ENCODE measurements at places on chromosomes 6 and 20.

DNA sequence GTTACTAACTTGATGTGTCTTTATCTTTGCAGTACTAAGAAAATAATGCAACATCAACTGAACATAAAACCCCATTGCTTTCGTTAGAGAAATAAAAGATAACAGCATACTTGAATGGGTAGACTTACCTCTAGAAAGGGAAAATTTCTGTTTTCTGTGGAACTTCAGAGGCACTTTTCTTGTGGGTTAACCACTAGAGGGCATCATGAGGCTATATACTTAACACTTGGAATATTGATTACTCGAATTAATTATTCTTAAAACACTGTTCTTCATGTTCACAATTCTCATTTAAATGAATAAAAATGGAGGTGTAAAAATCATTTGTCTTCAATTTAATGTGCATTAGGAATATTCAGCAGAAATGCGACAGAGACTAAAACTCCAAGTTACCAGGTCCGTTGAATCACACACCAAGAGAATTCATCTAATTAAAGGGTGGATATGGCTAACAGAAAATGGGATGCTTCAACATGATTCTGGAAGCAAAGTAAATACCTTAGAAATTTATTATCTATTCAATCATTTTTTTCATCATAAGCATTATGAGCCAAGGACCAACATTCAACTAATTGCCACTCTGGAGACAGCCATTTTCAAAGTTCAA, 330.8 kb upstream of the PREP start:
- DNase-seq = no peak

- DNase-seq = no peak
These were observed 105.5 kb downstream of the NRSN1 start for GRCh38 chr6:24231438-24231977.

DNA sequence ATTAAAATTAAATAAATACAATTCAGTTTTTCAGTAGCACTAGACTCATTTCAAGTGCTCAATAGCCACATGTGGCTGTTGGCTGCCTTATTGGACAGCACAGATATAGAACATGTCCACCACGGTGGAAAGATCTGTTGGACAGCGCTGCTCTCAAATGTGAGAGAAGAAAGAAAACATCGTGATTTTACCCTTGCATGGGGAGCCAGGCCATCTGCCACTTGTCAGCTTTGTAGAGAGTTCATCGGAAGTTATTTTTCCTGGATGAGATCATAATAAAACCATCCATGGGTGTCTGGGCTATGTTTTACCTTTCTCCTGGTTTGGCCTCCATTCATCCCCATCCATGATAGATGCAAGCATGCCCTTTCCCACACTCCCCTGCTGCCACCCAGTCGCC, 5.8 kb upstream of the KIF3B start:
- no peak for DNase-seq

DNA sequence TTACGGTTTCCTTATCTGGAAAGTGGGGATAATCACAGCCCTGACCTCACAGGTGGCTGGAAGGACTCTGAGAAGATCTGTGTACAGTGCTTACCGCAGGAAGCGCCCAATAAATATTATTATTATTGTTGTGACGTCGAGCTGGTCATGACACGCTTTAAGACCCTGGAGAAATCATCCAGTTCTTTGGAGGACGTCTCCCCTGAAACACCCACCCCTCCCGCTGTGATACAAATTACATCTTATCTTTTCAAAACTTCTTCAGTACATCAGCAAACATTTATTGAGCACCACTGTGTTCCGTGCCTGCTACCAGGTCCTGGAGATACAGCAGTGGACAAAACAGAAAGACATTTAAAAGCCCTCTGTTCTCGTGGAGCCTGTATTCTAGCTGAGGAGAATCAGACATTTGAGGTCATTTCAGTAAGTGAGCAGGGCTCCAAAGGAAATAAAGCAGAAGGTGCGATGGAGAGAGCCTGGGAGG, 118.7 kb downstream of the CEBPB start:
- no peak for DNase-seq

DNA sequence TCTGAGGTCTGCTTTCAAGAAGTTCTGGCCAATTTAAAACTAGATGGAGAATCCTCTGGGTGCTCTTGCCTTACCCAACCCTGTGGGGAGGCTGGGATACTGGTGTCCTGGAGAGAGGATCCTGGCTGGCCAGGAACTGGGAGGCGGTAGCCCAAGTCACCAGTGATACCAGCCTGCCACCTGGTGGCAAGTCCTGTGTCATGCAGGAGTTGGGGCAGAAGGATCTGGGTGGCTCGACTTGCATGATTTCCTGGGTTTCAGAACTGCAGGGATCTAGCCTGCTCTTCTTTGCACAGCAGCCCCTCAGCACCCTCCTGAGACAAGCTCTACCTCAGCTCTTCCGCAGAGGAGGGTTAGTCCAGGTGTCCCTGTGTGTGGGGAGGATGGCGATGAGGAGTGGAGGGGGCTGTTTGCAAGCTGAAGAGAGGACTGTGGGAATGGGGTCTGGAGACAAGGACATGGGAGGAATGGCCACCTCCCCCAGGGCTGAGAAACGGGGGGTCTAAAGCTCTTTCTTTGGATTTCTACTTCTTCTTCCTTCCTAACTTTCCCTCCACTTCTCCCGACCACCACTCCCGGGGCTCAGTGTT, 4.2 kb downstream of the KCNK17 start:
- DNase-seq = no peak

DNA sequence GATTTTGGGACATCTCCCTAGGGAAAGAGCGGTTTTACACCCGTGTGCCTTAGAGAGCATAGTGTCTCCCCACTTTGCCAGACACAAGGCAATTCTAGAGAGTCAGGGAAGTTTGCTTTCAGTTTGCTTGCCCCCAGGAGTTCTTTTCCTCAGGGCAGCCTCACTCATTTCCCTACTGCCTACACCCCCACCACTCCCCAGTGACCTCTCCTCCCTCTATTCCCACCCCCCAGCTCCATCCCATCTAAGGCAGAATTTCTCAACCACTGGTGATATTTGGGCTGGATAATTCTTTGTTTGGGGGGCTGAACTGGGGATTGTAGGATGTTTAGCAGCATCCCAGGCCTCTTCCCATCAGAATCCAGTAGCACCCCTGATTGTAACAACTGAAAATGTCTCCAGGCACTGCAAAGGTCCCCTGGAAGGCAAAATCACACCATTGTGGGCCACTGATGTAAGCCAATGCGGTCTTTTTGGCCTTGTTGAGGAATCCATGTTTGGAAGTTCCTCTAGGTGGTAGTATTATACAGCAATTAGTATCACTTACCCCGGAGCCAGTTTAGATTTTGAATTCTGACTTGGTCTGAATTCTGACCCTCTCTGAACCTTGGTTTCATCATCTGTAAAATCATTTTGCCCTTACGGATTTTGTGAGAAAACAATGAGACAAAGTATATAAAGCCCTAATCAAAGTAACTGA, 1.3 kb downstream of the EPPIN start:
- no peak for DNase-seq

DNA sequence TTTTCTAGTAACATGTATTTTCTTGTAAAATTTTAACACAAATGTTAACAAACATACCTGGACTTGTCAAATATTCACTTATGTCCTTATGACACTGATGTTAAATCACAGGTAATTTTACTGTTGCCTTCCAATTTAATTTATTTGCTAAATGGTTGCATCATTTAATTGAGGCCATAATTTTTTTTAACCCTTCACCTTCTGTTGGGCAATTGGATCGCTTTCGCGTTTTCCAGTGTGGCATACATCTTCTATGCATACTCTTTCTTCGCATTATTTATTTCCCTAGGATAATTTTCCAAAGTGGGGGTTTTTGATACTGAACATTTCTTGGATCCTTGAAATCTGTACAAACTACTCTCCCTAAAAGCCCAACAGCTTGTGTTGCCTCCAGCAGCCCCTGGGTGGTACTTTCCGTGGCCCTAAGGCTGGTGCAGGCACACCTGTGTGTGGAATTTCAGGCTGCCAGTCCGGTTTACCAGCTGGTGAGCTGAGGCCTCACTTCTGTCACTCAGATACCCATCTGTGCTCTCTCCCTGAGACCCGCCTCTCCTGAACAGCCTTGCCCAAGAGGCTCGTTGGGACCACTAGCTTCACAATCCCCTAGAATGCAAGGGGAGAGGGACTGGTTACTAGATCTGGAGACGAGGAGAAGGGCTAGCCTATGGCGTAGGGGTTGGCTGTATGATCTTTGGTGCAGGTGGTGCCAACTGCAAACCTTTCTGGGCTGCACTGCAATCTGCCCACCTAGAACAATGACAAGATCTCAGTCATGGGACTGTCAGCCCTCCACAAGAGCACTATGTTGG, 11.2 kb upstream of the C20orf144 start:
- DNase-seq = no peak

DNA sequence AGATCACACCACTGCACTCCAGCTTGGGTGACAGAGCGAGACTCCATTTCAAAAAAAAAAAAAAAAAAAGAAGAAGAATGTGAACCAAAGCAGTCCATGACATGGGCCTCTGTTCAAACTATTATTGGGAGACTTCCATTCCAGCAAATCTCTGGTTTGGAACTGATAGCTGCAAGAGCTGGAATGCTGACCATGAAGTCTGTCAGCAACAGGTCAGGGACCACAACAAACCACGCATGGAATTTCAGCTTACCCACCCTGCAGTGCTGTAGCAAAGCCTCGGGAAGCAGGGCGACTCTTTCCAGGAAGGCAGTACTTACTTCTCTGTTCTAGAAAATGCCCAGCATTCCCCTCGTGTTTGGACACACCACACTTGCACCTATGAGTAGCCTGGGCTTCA, 34.1 kb upstream of the TBC1D7 start:
- DNase-seq = no peak

- DNase-seq = no peak
These were observed 17.4 kb downstream of the CST7 start for GRCh38 chr20:24966317-24967012.

DNA sequence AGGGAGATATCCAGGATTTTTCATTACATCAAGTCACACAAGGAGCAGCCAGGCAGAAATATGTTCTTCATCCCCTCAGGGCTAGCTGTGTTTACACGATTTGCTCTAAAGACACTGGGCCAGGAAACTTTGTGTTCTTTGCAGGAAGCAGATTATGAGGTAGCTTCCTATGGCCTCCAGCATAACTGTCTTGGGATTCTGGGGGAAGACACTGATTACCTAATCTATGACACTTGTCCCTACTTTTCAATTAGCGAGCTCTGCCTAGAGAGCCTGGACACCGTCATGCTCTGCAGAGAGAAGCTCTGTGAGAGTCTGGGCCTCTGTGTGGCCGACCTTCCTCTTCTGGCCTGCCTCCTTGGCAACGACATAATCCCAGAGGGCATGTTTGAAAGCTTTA, 11.2 kb downstream of the FAM120B start:
- DNase-seq = no peak

DNA sequence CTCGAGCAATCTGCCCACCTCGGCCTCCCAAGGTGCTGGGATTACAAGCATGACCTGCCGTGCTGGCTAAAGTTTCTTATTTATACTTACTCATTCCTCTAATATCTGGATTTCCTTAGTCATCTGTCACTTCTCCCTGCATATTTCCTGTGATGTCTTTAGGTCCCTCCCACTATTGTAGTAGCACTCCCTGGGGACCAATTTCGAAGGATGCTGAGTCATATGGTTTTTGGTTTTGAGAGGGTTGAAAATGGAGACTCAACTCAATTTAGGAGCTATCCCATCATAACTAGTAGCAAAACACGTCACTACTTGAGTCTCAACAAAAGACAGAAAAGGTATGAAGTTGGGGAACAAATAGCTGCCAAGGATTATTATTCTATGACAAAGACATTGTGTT, 20.2 kb downstream of the MCUR1 start:
- DNase-seq = no peak

DNA sequence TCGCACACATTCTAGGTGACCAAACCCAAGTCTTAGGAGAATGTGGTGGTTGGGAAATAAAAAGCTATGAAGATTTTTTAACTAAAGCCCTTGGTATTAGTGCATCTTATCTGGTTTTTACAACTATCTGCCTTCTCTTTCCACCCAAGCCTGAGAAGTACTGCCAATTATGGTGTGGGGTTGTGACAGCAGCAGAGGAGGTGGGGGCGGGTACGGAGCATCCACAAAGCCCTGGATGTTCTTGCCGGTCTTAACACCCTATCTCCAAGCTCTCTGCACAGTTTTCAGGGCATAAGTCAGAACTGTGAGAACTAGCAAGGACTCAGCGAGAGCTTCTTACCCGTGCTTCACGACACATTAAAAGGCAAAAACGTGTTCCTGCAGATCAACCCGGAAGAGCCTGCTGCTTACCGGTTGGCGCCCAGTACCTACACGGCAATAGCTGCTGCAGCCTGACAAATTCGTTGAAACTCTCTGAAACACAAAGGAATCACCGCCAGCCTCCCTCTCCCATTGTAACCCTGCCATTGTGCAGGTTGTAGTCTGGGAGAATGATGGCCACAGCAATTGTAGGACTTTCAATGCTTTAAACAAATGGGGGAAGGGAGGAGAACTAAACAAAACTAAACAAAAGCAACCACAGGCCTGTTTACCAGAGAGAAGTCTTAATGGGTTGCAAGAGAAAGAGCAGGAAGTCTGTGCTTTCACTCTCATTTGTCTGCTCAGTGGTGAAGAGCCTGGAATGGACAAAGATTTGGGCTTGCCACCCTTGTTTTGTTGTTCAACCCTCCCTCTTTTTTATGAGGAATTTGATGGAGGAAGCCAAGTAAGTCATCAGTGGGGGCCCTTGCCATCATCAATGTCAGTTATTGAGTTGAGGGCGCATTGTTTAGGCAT, 461.0 kb upstream of the JARID2 start:
- DNase-seq = no peak

DNA sequence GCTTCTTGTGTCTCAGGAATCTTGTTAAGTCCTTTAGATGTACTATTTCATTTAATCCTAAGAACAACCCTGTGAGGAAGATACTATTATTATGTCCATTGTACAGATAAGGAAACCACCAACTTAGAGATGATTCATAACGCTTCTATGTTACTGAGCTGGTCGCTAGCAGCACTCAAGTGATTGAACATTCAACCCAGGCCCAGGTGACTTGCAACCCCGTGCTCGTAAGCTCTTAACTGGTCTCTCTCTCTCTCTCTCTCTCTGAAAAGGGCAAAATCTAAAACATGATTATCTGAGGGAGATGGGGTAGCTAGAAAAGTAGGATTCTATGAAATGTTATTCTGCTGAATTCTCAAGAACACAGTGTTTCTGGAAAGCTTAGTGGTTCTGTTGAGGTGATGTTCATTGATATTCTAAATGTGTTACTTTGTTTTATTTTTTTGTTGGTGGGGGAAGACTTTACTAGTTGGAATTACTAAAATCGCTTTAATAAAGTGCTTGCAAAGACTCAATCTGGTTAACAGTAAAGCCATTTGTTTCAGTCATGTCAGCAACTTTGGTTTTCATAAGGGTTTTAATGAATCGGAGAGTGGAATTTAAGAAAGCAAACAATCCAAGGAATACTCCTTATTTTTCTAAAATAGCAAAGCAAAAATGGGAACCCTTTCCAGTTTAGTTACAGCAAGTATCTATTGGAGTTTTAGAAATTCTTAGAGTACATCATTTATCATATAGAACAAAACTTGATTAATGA, 265.0 kb upstream of the TAB2 start:
- DNase-seq = no peak

- DNase-seq = no peak
These were observed 83.5 kb downstream of the NDUFAF5 start for GRCh38 chr20:13868331-13868730.
